ENCODE measurements at places on chromosomes 1 and 21. TPM values are rescaled to one million over a fixed set of nuclear protein-coding genes. Genes with fewer than 3 reads are reported as not detected.

DNA sequence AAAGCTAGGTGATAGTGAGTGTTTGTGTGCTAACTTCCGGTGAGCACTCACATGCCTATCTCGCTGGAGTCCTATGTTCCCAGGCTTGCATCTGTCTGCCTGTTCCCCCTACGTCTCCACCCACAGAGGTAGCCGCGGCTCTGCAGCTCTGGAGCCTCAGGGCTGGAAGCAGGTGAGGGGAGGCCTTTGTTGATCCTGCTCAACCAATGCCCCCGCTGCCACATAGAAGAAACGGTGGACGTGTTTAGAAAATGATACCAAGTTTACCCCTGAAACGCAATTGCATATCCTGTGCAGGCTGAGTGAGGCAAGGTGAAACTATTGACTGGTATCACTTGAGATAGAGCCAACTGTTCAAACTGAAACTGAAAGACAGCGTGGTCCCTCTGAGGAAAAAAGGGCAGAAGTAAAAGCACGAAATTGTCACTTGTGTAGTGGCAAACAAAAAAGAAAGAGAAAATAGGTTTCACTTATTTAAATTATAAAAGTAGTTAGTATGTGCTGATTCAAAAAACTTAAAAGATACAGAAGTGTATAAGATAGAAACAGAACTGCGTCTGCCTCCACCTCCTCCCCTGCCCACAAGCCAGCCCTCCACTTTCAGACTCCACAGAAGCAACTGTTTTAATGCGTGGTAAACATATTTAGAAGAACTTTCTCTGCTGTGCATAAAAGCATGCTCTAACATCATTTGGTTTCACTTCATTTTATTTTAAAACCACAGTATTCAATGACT is 38.6 kb upstream of the ETS2 start:
- DNase-seq, result no peak

SERPINC1 gene
- not detected for total RNA-seq

HPDL gene
- total RNA-seq, result 0.60 TPM

GRCh38 chr1:34851431-34852105 is 8.0 kb downstream of the SMIM12 start:
- peak; percentile 91 for DNase-seq

Data from lung microvascular endothelial cell (primary cell).